ENCODE measurements at places on chromosomes 6 and 20.

GRCh38 chr20:17529586-17529985, 1.6 kb downstream of the BFSP1 start:
- no peak for DNase-seq

DNA sequence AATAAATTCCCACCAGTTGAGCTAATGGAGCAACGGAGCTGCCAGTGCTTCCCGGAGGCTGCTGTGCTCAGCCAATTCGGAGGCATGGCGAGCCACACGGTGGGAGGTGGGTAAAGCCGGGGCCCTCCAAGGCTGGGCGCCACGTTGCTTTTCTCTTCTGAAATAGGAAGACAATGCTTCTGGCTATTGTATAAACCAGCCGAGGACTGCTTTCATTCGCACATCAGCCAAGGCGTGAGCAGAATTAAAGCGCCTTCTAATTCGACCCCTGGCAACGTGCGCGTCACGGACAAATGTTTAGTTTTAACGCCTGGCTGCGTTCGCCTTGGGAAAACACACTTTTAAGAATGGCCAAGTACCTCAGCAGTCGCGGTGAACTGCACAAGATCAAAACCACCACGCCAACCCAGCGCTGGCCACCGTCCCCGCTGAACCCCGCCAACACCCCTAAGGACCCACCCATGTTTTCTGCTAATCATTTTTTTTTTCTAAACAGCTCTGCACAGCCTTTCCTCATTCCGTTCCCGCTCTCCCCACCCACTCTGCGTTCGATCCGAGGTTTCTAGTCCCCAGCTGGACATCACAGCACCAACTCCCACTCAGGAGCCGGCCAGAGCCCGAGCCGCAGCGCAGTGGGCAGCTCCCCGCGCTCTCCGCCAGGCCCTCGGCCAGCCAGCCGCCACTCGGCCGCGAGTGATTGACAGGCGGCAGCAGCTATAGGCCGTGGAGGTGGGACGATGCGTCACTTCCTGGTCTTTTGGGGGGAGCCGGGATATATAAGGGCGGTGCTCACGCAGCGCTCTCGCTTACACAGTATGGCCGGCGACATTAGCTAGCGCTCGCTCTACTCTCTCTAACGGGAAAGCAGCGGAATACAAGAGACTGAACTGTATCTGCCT, at the start of gene AMD1:
AMD1 (plus strand) TSS at position 805 of the 899 bp plus-strand sequence. CDS start 321 bp downstream, outside the sequence.
- DNase-seq, result peak; percentile 74

GRCh38 chr6:152078001-152078400, 270.5 kb downstream of the ESR1 start:
- no peak for DNase-seq

DNA sequence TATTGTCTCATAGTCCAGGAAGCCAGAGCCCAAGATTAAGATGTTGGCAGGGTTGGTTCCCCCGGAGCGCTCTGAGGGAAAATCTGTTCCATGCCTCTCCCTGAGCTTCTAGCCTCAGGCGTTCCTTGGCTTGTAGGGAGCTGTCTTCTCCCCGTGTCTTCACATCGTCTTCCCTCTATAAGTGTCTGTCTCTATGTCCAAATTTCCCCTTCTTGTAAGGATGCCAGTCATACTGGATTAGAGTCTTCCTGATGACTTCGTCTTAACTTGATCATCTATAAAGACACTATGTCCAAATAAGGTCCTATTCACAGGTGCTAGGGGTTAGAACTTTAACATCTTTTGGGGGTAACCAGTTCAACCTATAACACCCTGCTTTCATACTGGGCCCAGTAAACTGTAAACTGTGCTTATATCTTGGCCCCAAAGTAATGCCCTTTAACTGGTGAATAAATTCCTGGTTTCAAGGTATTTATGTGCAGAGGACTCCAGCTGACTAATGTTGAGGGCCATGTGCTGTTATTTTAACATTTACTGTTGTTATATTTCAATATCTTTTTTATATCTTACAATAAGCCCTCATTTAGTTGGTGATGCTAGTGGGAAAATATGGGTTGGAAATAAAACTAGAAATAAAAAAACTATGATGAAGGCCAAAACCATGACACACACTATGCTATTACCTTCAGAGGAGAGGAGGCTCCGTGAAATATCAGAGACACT, 101.7 kb upstream of the IYD start:
- no peak for DNase-seq

- DNase-seq, result no peak
Measured at GRCh38 chr20:4896971-4897497, 104.3 kb downstream of the SLC23A2 start.

DNA sequence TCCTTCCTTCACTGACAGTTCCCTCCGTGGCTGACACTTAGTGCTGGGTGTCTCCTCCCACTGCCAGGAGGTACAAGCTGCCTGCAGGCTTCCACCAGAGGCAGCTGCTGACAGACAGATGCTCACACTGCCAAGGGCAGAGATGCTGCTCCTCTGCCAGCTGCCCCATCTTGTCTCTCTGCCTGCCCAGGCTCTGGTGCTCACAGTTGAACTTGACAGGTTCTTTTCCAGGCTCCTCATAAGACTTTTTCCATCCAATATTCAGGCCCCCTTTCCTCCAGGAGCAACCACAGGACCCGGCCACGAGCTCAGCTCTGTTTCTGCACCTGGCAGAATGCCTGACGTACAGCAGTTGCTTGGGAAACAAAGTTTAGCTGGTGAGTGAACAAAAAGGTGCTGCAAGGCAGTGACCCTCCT, 79.8 kb downstream of the PSMB1 start:
- DNase-seq, result no peak

DNA sequence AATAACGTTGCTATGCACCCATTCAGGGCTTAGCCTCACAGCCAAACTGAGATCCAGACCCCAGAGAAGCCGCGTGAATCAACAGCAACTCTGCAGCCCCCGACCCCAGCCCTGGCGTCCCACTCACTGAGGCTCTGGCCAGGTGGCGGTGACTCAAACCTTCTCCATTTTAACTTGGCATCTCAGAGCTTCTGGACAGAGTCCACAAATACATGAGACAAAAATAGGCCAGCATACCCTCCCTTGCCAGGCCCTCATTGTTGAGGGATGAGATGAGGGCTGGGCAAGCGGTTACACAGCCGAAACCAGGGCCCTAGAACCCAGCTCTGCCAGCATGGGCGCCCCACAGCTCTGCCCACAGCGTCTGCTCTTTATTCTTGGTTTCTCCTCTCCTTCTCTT, 118.4 kb downstream of the MYLK4 start:
- DNase-seq, result no peak

DNA sequence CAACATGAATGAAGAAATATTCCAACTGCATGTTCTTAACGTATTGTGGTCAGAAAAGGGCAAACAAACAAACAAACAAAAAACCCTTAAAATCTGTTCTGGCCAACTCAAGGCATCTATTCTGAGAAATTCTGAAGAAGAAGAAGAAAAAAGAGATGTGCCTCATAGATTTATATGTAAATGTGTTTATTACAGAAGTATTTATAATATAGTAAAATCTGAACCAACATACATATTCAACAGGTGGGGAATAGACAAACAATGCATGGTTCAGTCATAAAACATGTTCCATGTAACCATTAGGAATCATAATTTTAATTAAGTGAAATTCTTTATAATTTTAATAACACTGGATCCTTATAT, 616 bp downstream of the BTN3A2 start:
- no peak for DNase-seq

DNA sequence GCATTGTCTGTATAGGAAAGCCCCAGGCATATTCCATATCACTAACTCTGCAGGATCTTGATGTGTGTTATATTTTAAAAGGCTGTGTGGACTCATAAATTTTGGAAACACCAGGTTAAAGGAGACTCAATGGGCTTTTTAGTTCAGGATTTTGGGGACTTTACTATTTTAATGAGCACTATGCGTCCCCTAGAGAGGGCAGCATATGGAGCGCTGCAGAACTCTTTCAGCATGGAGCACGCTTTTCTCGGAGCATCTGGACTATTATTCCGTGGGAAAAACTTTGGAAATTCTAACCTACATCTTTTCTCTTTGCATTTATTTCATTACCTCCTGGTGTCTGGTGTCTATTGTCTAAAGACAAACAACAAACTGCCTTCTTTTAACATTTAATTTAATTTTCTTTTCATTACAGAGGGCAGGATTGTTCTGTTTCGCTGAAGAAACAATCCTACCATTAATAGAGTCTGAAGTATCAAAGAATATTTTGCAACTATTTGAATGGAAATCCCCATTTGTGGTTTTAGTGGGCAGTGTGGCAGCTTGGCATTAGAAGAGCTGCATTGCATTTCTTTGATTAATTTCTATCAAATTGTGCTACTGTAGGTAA, 399.9 kb upstream of the HSF2 start:
- DNase-seq, result no peak

DNA sequence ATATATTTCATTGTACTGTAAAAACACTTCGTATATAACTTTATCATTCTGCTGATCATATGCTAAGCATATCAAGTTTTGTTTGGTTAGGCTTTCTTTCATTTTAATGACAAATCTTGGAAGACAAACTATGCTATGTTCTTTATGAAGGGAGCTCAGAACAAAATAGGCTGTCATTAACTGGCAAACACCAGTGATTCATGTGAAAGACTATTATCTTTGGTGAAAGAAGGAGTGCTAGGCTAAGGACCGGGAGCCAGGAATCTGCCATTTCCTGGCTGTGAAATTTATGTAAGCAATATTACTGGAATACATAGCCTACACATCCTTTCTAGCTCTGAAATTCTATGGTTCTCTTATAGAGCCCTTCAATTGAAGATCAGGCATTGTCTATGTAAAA, 136.2 kb upstream of the CCN2 start:
- no peak for DNase-seq

Data from keratinocyte (primary cell).